ENCODE measurements at places on chromosomes 5 and 9.

GRCh38 chr5:139658928-139659667 lies 10.9 kb downstream of the CXXC5 start:
- peak; percentile 91 for DNase-seq

GRCh38 chr5:178489271-178489976 lies 100.8 kb downstream of the COL23A1 start:
- no peak for DNase-seq

DNA sequence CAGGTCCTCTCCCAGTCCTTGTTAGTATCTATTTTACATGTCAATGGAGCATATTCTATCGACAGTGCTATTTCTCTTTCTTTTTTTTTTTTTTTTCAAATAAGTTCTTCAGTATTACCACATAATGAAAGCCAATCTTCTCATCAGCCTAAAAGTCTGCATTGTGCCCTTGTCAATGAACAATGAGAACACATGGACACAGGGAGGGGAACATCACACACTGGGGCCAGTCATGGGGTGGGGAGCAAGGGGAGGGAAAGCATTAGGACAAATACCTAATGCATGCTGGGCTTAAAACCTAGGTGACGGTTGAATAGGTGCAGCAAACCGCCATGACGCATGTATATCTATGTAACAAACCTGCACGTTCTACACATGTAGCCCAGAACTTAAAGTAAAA lies 47.7 kb upstream of the TEX48 start:
- DNase-seq, result no peak

- no peak for DNase-seq
Measured at GRCh38 chr5:23591250-23591649, 83.8 kb downstream of the PRDM9 start.

- DNase-seq, result peak; percentile 76
Measured at GRCh38 chr5:177113566-177114424, 19.8 kb upstream of the NSD1 start.

DNA sequence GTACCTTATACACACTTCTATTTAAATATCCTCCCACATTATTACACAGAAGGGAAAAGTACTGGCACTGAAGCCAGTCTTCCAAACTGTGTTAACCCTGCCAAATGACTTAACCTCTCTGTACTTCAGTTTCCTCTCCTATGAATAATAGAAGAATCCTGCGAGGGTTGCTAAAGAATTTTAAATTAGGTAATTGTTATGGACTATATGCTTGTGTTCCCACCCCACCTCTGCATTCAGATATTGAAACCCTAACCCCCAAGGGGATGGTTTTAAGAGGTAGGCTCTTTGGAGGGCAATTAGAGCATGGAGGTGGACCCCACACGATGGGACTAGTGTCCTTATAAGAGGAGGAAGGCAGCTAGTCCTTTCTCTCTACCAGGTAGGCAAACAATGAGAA lies 72.7 kb downstream of the TTLL11 start:
- peak; percentile 69 for DNase-seq

GRCh38 chr5:73497497-73498056 lies 665 bp upstream of the BTF3 start:
- no peak for DNase-seq

DNA sequence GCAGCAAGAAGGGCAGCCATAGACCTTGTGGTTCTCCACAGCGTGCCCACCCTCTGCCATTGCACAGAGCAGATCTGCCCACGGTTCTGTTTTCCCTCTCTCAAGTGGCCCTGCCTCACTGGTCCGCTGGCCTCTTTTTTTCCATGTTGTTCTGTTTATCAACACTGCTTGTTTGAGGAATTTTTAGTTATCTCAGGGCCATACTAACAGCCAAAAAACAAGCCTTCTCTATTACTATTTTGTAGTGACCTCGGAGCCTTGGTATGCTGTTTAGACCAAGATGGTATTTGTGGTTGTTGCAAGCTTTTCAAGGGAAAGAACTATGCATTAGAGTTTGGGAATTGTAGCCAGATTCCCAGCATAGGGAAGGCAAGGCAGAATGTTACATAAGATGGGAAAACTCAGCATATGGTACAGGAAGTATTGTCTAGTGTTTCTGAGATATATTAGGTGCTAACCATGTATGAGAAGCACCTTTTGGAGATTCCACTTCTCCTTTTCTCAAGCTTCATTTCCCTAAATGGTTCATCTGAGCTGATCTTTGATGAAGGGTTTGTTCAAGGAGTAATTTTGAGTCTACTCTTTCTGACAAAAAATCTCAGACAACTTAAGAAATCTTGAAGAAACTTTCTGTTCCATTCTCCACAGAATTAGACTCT lies 54.3 kb downstream of the NUP214 start:
- peak; percentile 90 for DNase-seq

DNA sequence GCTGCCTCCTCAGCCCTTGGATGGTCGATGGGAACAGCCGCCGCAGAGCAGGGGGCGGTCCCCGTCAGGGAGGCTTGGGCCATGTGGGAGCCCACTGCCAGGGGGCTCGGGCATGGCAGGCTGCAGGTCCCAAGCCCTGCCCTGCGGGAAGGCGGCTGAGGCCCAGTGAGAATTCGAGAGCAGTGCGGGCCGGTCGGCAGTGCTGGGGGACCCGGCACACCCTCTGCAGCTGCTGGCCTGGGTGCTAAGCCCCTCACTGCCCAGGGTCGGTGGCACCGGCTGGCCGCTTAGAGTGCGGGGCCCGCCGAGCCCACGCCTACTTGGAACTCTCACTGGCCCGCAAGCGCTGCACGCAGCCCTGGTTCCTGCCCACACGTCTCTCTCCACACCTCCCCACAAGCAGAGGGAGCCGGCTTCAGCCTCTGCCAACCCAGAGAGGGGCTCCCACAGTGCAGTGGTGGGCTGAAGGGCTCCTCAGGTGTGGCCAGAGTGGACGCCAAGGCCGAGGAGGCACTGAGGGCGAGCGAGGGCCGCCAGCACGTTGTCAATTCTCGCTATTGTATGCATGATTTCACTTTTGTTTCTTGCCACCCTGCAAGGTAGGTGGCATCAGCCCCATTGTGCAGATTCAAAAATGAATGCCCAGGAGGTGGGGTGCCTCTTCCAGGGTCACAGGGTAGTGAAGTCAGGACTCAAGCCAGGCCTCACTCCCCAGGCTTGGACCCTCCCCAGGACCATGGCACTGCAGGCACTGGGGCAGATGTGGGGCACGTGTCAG lies 48.6 kb downstream of the COL15A1 start:
- no peak for DNase-seq

DNA sequence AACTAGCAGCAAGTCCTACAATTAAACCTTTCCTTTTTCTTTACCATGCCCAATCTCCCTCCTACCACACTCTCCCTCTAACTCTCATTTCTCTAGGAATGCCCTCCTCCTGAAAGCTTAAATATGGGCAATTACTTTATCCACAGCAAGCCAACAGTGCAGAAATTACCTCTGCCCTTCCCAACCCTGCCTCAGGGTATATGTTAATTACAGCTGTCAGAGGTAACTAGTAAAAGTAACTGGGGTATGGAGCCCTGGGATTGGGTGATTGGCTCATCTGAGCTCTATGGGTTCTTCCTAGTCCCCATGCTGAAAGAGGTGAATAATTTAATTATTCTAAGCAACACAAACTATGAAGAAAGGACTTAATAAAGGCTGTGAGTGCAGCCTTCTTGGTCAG lies 478.9 kb upstream of the NMUR2 start:
- no peak for DNase-seq

- DNase-seq, result no peak
Measured at GRCh38 chr5:624951-625230, 12.8 kb downstream of the CEP72 start.

- no peak for DNase-seq
Measured at GRCh38 chr9:91882627-91883026, 67.4 kb downstream of the ROR2 start.

GRCh38 chr9:133990366-133991213 lies 1.5 kb downstream of the VAV2 start:
- DNase-seq, result peak; percentile 91

- peak; percentile 18 for DNase-seq
Measured at GRCh38 chr9:137161558-137162486, 8.0 kb downstream of the LRRC26 start.

DNA sequence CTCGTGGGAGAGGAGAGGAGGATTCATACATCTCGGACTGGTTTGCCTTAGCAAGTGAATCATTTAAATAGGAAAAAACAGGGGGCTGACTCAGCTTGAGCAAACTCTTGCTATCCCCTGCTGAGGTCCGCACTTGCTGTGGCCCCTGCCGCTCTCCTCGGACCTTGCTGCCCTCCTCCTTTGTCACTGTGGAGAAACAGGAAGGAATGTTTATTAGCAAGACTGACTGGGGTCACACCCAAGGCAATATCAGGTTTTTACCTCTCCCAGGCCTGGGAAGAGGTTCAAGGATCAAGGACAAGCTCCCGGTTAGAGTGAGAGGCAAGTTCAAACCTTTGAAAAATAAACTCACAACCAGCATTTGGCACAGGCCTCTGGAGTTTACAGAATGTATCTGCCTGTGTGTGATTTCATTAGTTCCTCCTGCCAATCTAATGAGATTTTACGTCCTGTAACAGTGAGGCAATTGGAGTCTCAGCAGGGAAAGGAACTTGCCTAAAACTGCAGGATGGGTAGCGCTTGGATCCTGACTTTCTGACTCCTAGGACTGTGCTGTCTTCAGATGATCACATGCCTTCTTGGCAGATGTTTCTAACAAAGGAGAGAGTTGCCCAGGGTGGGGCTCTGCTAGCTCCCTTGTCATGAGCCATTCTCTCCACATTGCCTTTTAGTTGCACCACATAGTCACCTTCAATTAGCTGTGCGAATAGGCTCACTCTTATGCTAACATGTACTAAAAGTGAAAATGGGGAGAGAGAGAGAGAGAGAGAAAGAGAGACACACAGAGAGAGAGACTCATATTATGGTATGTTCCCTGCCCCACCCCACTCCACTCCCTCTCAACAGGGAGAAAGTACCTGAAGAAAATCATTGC lies 108.6 kb upstream of the CDKN2B start:
- DNase-seq, result peak; percentile 82

- no peak for DNase-seq
Measured at GRCh38 chr5:25285136-25285535, 640.4 kb upstream of the CDH10 start.

GRCh38 chr5:54807421-54807820 lies 178.0 kb downstream of the ESM1 start:
- peak; percentile 72 for DNase-seq

DNA sequence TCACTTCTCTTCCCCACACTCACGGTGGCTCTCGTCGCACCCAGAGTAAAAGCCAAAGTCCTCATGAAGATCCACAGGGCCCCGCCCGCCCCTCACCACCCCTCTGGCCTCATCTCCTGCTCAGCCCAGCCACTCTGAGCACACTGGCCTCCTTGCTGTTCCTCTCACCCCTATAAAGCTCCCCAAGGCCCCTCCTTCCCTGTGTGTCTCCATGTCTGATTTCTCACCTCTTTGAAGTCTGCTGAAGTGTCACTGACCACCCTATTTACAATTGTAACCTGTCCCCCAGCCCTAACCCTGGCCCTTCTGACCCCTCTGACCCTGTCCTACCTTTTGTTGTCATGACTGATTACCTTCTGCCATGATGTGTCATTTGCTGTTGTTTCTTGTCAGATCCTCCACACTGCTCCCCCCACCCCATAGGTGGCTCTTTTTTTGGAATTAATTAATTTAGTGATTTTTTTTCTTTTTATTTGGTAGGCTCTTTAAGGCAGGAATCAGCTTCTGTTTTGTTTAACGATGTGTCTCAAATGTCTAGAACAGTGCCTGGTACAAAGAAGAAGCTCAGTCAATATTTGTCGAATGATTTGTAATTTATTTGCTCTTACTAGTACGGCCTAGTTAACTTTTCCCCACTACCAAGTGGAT lies 90.2 kb downstream of the IQGAP2 start:
- no peak for DNase-seq

GRCh38 chr5:19492861-19493260 lies 495.1 kb downstream of the CDH18 start:
- DNase-seq, result no peak
